CD4-positive, CD25-positive, alpha-beta regulatory T cell (primary cell): ENCODE measurements at places on chromosomes 2 and 18.

GRCh38 chr2:8799004-8799403 is 38.4 kb downstream of the KIDINS220 start:
- DNase-seq: no peak

GRCh38 chr2:68732036-68732932 is 2.3 kb upstream of the ARHGAP25 start:
- DNase-seq: no peak

DNA sequence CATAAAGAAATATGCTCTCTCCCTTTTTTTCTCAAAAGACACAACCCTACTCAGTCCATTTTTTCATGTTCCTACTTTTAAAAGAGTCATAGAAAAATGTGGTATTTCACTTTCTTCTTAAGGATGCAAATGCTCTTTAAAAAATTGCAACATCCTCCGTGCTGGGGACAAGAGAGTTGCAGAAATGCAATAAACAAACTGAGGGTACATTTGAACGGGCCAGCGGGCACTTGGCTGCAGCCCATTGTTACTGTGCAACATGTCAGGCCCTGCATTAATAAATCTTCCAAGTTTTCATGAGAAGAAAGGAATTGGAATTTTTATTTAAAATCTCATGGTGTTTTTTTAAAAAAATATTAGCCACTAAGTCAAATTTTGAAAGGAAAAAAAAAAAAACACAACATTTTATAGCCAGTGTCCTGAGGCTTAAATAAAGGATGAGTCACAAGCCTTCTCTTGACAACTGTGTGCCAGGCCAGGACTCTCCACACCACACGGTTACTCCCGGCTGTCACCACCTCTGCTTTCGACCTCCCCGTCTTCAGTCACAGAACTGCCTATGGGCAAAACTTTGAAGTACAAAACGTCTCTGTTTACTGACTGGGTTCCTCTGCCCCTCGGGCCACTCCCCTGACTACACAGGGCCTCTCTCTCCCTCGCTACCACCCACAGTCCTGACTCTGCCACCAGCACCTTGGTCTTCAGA is 57.5 kb upstream of the MFF start:
- DNase-seq: no peak

GRCh38 chr2:130729322-130730299 is 741 bp downstream of the GPR148 start:
- DNase-seq: no peak

- no peak for DNase-seq
Observed at GRCh38 chr2:211216221-211216620, 659.8 kb downstream of the CPS1 start.

GRCh38 chr2:172856606-172857005 is 121.0 kb downstream of the RAPGEF4 start:
- DNase-seq: no peak

DNA sequence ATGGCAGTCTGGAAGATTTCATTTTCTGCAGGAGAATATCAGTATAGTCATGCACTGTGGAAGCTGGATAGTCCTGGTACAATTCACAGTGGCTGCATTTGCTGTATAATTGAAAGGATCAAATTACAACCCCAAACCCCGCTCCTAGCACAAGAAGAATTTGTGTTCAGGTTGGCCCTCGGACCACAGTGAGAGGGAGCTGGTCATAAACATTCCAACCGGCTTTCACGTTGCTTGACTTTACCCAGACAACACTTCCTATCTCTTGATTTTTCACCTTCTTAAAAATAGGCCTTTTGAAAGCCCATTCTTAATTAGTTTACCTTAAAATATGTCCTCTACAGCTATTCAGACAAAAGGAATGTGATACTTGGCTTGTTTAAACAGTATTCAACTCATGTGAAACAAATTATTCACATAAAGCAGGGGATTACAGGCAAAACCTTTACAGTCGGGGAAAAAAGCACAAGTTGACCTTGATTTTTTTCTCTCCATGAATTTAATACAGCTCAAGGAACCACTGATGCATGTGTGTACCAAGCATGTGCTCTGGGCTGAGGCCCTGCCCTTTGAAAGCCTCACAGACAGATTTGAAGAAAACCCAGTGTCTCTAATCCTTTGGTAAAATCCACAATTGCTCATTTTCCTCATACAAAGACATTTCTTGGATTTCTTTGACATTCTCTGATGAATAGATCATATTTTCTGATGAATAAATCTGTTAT is 143.0 kb upstream of the SOX11 start:
- no peak for DNase-seq

DNA sequence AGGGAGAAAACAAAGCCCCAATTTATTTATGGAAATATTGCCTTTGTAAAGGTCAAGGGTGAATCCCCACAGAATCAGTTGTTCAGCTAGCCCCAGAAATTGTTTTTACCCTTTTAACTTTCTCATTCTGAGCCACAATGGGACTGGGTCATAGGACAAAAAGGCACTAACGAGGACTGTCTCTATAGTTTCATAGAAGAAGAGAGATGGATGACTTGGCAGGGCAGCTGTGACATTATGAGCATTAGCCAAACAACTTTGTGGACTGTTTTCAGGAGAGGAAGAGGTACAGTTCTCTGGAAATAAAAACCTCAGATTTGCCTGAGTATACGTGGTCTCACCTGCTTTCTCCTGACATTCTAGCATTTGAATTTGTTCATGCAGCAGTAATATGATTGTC is 1155.8 kb upstream of the CHAC2 start:
- DNase-seq: no peak

- no peak for DNase-seq
Observed at GRCh38 chr18:1002653-1003178, 98.0 kb downstream of the ADCYAP1 start.

GRCh38 chr18:66708646-66709045 is 104.8 kb upstream of the CDH19 start:
- no peak for DNase-seq

GRCh38 chr18:79494936-79495335 is 99.2 kb downstream of the NFATC1 start:
- DNase-seq: no peak

GRCh38 chr2:18741191-18741590 is 151.8 kb upstream of the NT5C1B start:
- no peak for DNase-seq

GRCh38 chr2:164692958-164693357 is 71.7 kb upstream of the GRB14 start:
- DNase-seq: no peak

DNA sequence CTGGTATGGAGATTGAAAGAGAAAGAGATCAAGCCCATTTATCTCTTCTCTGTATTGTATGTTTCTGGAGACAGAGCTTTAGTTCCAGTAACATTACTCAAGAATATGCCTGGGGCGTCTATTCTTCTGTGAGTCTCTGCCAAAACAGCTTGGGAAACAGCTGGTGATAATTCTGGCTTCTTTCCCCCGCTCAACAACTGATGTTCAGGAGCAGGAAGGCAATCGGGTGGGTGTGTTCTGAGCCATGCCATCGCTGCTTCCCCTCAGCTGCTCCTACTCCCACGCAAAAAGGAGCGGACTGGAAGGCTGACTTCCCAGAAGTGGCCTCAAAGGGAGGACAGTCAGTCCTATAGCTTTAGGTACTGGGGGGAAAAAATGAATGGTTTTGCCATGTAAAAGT is 695.1 kb downstream of the PLCL1 start:
- no peak for DNase-seq

DNA sequence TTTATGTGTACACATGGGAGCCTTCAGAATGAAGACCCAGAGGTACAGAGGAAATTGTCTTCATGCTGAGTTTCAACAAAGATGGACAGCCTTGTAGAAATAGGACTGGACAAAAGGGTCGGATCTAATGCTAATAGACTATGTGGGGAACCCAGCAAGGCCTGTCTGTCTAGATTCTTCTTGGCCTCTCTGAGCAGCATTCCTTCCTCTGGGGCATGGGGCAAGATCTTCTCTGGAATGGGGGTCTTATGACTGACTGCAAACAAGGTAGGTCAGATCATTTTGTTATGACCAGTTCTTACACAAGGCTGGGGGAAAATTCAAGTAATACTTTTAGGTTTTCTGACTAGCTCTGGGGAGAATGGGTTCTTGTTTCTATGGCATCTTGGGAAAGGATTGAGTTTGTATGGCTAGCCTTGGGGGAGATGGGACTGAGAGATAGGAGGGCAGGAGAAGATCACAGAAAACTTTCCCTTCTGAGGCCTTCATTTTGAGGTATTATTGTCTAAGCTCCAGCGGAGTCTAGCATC is 14.3 kb downstream of the SPATA3 start:
- DNase-seq: no peak

DNA sequence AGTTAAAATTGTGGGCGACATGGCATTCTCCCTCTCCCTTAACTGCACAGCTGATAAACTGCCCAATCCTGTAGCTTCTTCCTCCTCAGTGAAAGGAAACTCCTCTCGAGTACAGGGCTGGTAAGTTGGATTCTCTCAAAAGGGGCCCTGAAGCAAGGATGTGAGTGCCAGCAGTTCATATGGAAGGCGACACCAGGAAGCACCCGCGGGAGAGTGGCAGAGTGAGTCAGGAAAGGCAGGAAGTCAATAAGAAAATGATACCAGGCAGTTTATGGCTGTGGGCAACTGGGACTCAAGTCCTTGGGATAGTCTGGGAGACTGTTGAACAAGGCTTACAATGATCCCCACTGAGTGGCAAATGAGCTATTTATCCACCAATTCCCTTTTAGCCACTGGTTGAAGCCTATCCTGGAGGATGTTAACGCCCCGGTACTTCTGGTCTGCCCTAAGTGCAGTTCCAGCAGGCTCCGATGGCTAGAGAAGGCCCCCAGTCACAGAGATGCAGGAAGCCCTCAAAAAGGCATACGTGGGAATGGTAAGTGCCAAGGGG is 34.8 kb downstream of the ABHD3 start:
- no peak for DNase-seq
